ENCODE measurements at places on chromosomes 6 and 20.
A peak's percentile ranks its signal among the peaks of the same experiment; 100 is the strongest.

DNA sequence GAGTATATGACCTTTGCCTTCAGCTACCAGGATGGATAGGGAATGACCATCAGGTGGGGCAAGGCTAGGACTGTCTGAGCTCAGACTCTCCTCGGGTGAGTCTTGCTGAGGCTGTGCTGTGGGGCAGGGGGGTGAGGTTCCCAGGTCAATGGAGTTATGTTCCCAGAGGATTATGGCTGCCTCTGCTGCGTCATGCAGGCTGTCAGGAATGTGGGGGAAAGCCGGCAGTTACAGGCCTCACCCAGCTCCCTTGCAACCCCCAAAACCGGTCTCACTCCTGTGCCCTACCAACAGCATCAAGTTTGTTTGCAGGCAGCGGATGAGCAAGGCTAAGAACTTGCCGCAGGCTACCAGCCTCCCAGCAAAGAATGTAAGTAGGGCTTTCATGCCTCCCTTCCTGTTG lies 93.5 kb downstream of the ESR1 start:
- DNase-seq: no peak

- DNase-seq: no peak
Measured at GRCh38 chr6:112389842-112390241, 42.7 kb downstream of the RFPL4B start.

DNA sequence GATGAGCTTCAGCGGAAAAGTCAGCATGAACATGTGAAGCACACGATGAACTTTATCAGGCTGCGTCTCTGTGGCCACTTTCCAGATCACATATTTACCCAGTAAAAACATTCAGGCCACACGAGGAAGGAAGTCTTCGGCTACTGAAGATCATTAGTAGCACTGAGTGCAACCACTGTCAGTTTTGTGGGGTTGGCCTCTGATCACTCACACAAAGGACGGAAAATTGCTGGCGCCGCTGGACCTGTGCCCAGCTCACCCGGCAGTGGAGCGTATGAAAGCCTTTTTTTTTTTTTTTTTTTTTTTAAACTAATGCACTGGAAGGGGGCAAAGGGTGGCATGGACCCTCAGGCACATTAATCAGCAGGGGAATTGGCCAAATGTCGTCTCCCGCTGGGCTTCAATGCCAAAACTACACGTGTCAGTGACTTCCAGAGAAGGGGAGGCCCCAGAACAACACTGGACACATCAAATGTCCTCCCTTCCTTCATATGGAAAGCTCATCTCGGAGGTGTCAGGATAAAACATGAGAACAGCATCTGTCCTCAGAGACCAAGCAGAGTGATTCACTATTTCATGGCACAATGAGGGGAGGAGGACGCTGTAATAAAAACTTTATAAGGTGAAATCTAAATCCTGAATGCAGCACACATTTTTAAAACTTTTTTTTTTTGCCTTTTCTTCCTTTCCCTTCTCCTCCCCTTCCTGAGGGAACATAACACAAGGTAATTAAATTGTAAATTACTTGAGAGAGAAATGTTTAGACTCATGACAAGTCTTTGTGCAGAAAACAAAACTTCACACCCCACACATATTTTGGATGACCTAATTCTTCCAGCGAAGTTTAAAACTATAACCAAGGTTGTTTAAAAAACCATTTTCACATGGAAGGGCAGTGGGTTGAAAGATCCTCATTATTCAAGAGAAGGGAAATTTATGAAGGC lies 223.4 kb downstream of the FOXC1 start:
- DNase-seq: no peak

DNA sequence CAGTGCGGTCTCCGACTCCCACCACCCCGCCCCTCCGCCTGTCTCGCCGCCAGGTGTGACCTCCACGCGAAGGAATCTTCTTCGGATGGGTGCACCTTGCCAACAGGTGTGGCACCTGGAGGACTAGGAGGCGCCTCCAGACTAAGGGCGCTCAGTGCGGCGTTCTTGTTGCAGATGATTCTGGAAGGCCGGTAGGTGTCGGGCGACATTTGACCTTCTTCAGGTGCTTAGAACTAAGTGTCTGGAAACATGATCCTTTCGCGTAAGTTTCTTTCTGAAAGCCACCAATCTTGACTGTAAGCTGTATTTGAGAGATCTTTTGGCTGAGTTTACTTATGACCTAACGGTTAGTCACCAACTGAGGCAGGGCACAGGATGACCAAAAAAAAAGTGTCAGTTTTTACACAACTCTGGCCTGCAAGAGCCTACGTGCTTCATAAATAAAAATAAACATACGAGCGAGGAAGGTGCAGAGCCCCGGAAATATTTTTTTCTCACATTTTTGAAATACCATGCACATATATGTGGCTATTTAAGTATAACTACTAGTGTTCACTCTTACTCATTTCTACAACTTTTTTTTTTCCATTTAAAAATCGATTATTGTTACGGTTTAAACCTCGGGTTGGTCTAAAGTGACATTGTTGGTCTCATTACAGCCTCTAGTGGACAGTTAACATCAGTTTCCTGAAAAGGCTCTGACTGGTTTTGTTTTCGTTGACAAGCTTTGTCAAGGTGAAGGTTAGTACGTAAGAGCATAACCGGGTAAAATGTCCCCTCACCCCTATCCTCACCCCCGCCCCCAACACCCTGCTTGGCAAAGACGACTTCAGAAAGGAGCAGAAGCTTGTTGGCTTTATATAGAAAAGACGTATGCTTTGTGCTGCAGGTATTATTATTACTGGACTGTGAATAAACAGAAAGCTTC lies 1.6 kb upstream of the ATXN1 start:
- peak; percentile 77 for DNase-seq

DNA sequence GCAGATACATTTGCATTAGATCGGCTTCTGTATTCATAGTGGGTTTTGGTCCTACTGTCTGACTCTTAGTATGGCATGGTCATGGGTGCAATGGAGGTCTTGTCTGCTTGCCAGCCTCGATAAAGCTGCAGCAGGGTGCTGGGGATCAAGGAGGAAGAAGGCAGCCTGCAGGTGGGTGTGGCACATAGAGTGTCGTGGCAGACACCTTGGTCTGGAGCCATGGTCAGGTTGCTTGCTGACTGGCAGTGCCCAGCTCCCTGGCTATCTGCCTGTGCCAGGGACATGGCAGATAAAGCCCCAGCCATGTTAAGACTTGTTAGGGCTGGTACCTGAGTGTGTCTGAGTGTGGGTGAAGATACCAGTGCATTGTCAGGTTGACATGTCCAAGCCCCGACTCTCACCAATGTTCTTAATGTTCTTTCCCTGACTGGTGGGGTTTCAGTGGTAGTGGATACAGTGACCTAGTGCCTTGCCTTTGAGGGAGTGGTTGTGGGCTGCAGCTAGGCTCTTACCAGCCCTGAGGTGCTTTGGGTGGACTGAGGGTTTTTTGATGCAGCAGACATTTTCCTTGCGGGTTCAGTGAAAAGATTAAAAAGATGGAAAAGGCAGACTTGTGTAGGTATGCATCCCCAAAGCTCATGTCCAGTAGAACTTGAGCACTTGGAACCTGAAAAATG lies 1.8 kb downstream of the FAM83D start:
- DNase-seq: peak; percentile 21

DNA sequence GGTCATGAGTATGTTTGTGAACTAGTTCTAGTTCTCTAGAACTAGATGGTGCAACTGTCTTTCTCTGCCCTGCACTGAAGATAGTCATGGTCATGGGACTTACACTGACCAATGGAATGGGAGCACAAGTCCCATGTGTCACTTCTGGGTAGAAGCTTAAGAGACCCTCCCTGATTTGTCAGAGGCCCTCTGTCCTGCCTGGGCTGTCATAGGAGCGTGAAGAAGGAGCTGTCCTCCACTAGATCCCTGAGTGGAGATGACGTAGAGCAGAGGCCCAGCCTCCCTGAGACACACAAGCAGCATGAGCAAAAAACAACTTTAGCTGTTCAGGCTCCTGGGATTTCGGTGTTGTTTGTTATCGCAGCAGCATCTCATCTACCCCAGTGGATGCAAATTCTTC lies 514.5 kb downstream of the PREX1 start:
- DNase-seq: no peak

- DNase-seq: no peak
Measured at GRCh38 chr6:47004463-47004862, 37.7 kb downstream of the ADGRF1 start.

- DNase-seq: no peak
Measured at GRCh38 chr20:47156301-47157137, 200.0 kb downstream of the ZMYND8 start.

GRCh38 chr6:84512391-84512790 lies 252.0 kb downstream of the TBX18 start:
- no peak for DNase-seq

GRCh38 chr6:141550471-141550870 lies 582.3 kb upstream of the GJE1 start:
- no peak for DNase-seq

GRCh38 chr6:28634761-28635546 lies 109.3 kb downstream of the GPX5 start:
- no peak for DNase-seq

GRCh38 chr6:167832497-167833395 lies 6.0 kb downstream of the AFDN start:
- DNase-seq: no peak

DNA sequence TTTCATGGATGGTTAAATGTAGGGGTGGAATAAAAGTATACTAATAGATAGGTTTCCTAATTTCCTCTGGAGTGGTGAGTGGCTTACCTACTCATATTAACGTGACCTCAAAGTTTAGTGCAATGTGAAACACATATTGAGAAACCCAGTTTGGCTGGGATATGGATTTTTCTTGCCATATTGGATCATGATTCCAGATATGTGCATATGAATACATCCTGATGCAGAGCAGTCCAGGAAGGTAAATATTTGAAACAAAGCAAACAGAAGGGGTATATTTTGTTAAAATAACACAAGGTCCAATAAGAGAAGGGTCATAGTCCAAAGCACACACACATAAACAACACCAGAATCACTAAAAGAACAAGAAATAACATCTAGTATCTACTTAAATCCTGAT lies 608.1 kb downstream of the PKHD1 start:
- no peak for DNase-seq

- no peak for DNase-seq
Measured at GRCh38 chr6:113009682-113010081, 662.6 kb downstream of the RFPL4B start.

GRCh38 chr6:161152907-161153662 lies 120.8 kb downstream of the AGPAT4 start:
- DNase-seq: peak; percentile 12

DNA sequence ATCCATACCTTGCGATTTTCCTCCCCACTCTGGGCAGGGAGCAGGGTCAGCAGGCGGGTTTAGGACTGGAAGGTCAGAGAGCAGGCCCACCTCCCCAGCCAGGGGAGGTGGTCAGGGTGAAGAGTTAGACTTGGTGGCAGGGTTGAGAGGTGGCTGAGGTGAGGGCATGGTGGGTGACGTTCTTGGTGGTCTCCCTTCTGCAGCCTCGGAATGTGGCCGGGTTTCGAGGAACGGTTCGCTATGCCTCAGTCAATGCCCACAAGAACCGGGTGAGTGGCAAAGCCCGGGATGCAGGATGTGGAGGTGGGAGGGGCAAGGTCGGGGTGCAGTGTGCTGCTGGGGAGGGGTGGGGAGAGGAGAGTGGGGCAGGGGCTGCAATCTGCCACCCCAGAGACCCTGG lies 11.6 kb downstream of the TTBK1 start:
- no peak for DNase-seq

DNA sequence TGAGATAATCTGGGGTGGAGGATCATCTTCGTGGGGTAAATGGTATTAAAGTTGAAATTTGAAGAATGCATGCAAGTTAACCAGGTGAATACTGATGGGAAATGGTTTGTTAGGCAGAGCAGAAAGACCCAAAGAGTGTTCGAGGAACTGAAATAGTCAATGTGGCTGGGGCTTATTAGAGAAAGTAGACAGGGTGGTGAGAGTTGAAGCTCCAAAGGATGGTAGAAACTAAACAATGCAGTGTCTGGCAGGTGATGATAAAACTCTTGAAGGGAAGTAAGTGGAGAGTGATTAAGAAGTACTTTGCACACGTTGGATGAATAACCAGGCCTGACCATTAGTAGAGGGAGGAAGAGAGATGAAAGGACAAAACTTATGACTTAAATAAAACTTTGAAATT lies 39.8 kb upstream of the CENPW start:
- no peak for DNase-seq

GRCh38 chr6:18501663-18502013 lies 114.5 kb downstream of the RNF144B start:
- no peak for DNase-seq

DNA sequence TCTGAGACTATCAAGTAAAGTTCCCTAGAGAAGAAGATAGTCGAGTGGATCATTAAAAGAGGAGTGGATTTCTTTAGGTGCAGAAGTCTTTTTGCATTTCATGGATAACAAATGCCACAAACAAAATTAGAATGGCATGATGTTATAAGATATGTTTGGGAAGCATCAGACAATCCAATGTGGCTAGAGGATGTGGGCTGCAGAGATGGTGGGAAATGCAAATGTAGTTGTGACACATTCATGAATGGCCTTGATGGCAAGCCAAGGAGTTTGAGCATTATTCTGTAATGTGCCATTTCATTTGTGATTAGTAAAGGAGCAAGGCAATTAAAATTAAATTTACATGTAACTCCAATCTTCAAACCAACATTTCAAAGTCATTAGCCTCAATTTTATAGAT lies 211.9 kb downstream of the CENPW start:
- DNase-seq: no peak

GRCh38 chr6:88290411-88290810 lies 124.3 kb upstream of the CNR1 start:
- no peak for DNase-seq

GRCh38 chr20:6892724-6893123 lies 125.2 kb downstream of the BMP2 start:
- DNase-seq: no peak

DNA sequence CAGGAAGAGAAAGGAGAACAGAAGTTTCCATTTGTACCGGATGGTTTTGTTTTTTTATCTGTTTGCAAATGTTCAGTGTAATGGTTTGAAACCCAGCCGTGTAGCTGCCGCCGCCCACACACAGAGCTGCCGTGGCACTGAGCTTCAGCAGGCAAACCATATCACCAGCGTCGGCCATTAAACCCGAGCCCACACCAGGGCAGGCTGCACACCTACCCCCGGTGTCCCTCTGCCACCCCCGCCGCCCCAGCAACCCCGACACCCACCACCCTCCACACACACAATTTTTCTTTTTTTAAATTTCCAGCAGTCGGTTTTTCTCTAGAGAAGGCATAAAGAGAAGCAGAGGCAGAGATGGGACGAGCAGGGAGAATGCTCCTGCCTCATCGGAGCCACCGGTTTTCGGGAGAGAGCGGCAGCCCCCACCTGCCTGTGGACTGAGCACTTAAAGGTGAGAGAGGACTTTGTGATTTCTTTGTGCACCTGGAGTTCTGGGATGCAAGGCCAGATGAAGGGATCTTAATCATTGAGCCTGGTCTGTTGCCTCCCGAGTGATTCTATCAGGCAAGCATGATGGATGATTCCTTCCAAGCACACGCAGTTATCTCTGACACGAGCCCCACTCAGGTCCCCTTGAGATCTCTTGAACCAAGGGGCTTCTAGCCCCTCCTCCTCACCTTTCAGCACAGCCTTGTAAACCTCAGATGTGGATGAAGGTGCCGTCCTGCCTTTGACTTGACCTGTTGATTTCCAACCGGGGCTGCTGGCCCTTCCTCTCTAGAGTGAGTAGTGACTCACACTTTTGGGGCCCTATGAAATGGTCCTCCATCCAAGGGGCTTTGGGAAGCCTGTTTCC lies 17.5 kb upstream of the ZNF831 start:
- DNase-seq: peak; percentile 62
